ENCODE measurements at places on chromosomes 16 and 17. TPM values are rescaled to one million over a fixed set of nuclear protein-coding genes. Genes with fewer than 3 reads are reported as not detected.

DNA sequence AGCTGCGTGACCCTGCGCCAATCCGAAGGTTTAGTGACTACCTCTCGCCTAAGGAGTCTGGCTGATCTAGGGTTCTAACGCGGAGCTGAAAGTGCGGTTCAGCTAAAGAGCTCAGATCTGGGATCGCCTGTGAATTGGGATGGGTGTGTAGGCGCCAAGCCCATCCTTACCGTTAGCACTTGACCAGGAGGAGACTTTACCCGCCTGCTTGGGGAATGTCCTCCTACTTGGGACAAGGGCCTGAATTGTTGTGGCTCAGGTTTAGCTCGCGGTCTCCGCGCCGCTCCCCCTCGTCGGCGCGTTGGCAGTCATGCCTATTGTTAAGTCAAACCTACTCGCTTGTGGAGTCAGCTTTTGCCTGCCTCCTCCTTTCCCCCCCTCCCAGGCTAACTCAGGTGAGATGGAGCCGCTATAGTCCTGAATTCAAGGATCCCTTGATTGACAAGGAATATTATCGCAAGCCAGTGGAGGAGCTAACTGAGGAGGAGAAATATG lies 480 bp downstream of the MRPS7 start:
- DNase-seq = no peak

- DNase-seq = no peak
Observed at GRCh38 chr16:88618182-88618955, 20.0 kb upstream of the IL17C start.

Gene NGFR
- polyA plus RNA-seq = 37.7 TPM

Gene GP1BA
- not detected for polyA plus RNA-seq

Gene MFAP4
- polyA plus RNA-seq = 270 TPM

Gene TBC1D3B
- polyA plus RNA-seq = 16.0 TPM

Measured in muscle of arm (tissue), 14 donors.